ENCODE measurements at places on chromosomes 7 and 10. TPM values are rescaled to one million over a fixed set of nuclear protein-coding genes. Genes with fewer than 3 reads are reported as not detected.

NAT16 gene
- not detected for total RNA-seq

RRP12 gene
- total RNA-seq: 23.7 TPM

AHR gene
- total RNA-seq: 118 TPM

MCM10 gene
- 0.78 TPM for total RNA-seq

GALNT17 gene
- total RNA-seq: 7.1 TPM

OR2A7 gene
- 13.9 TPM for total RNA-seq

PCLO gene
- 5.3 TPM for total RNA-seq

PNLIPRP1 gene
- total RNA-seq: not detected

EXOC6 gene
- 24.9 TPM for total RNA-seq

RSBN1L gene
- total RNA-seq: 27.7 TPM

NPSR1 gene
- total RNA-seq: not detected

LRRD1 gene
- total RNA-seq: not detected

ACTR1A gene
- 92.5 TPM for total RNA-seq

ANKRD7 gene
- total RNA-seq: not detected

INPP5A gene
- 38.3 TPM for total RNA-seq

HNRNPH3 gene
- 95.3 TPM for total RNA-seq

MUC3A gene
- total RNA-seq: 2.7 TPM

MACROH2A2 gene
- 6.5 TPM for total RNA-seq

PUS7 gene
- total RNA-seq: 10.9 TPM

MMD2 gene
- total RNA-seq: not detected

C7orf33 gene
- not detected for total RNA-seq

MRLN gene
- not detected for total RNA-seq

NPFFR1 gene
- total RNA-seq: 1.1 TPM

PDE6C gene
- not detected for total RNA-seq

CD36 gene
- total RNA-seq: 115 TPM

STN1 gene
- 42.3 TPM for total RNA-seq

C10orf143 gene
- 3.4 TPM for total RNA-seq

LIPJ gene
- not detected for total RNA-seq

CALML5 gene
- total RNA-seq: not detected

HOXA1 gene
- 0.75 TPM for total RNA-seq

JAZF1 gene
- 20.6 TPM for total RNA-seq

SPDYE9 gene
- total RNA-seq: not detected

NPY gene
- total RNA-seq: not detected

WEE2 gene
- total RNA-seq: not detected

STX1A gene
- total RNA-seq: 6.3 TPM

C10orf53 gene
- total RNA-seq: not detected

CLDN15 gene
- total RNA-seq: 17.7 TPM

CPA2 gene
- total RNA-seq: not detected

LRRTM3 gene
- total RNA-seq: not detected

RBP4 gene
- total RNA-seq: 18.6 TPM

VAX1 gene
- total RNA-seq: not detected

PNLIP gene
- not detected for total RNA-seq

GPR15LG gene
- total RNA-seq: not detected

CPED1 gene
- 39.2 TPM for total RNA-seq

MSS51 gene
- 3.0 TPM for total RNA-seq

ADIRF gene
- total RNA-seq: 155 TPM

XRCC2 gene
- total RNA-seq: 0.46 TPM

CNPY1 gene
- not detected for total RNA-seq

GPR85 gene
- 2.9 TPM for total RNA-seq

PTN gene
- 5.4 TPM for total RNA-seq

GNGT1 gene
- total RNA-seq: not detected

CCZ1 gene
- total RNA-seq: 56.7 TPM

VGF gene
- total RNA-seq: not detected

FAM180A gene
- 6.8 TPM for total RNA-seq

CCDC3 gene
- 10.2 TPM for total RNA-seq

All from upper lobe of right lung (tissue), 1 donor.